ENCODE measurements at places on chromosomes 2 and 18. TPM values are rescaled to one million over a fixed set of nuclear protein-coding genes. Genes with fewer than 3 reads are reported as not detected.

COL4A3 gene
- polyA plus RNA-seq, result 0.16 TPM

UGT1A9 gene
- not detected for polyA plus RNA-seq

- no peak for DNase-seq
Measured at GRCh38 chr2:157830696-157831570, 45.2 kb downstream of the ACVR1 start.

DNA sequence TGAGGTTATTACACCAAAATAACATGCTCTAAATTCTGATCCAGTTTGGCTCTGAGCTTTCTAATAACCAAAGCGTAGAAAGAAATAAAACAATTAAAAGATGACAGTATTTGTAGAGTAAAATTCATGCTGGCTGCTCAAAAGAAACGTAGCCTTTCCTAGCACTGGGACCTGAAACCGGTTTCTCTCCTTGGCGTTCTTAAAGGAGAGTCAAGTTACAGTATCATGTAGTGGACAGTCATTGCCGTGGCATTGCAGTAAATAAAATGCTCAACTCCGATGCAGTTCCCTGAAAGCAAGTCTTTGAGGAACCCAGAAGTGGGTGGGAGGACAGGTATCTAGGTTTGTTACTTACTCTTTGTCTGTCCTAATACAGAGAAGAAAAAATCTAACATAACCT, 52.7 kb upstream of the ITM2C start:
- DNase-seq, result no peak

- DNase-seq, result no peak
Measured at GRCh38 chr18:24372279-24372872, 25.2 kb downstream of the OSBPL1A start.

GRCh38 chr2:46296216-46296839, 879 bp upstream of the EPAS1 start:
- no peak for DNase-seq

- no peak for DNase-seq
Measured at GRCh38 chr2:65786007-65786717, 353.8 kb upstream of the SPRED2 start.

GRCh38 chr18:3163968-3164367, 55.8 kb downstream of the MYOM1 start:
- no peak for DNase-seq

Measured in forelimb muscle (tissue), 1 donor.